ENCODE measurements at places on chromosomes 2 and 18. TPM values are rescaled to one million over a fixed set of nuclear protein-coding genes. Genes with fewer than 3 reads are reported as not detected.

WDR43 gene
- total RNA-seq = 25.9 TPM

DNA sequence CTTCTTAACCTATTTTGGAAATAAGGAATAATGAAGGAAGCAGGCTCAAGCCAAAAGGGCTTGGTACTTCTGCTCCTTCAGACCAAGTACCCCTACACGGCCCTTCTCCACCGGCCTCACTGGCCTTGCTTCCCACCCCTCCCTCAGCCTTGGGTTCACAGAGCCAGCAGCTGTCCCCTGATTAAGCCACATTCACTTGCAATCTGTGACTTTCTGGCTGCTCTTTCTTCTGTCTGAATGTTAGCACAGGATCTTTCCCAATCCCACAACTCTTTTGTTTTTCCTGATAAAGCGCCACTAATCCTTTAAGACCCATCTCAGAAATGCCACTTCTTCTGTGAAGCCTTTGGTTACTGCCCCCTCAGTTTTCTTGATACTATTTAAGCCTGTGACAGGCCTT is 52.4 kb downstream of the REEP1 start:
- DNase-seq = no peak

DNA sequence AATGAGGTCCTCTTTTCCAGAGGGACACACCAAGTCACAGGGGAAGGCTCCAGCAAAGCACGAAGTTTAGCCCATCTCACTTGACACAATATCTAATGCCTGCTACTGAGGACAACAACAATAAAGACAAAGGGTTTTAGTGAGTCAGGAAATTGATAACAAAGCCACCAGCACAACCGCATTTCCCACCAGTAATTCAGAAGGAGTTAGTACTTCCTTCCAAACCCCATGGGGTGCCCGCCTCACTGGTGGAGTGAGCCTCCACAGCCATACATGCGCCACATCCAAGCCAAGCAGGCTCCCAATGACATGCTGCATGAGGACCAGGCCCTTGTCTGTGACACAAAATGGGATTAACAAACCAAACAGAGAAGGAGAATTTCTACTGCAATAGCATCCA is 40.1 kb downstream of the MRPL35 start:
- no peak for DNase-seq

- DNase-seq = no peak
Measured at GRCh38 chr18:36477776-36478175, 180.3 kb downstream of the FHOD3 start.

All from cardiac septum (tissue), 1 donor.